Stimulated activated CD8-positive, alpha-beta memory T cell treated with anti-CD3 and anti-CD28 coated beads, Interleukin-7, amount 100 ng/mL, for 4 hours (primary cell): ENCODE measurements at places on chromosomes 11 and 22.

DNA sequence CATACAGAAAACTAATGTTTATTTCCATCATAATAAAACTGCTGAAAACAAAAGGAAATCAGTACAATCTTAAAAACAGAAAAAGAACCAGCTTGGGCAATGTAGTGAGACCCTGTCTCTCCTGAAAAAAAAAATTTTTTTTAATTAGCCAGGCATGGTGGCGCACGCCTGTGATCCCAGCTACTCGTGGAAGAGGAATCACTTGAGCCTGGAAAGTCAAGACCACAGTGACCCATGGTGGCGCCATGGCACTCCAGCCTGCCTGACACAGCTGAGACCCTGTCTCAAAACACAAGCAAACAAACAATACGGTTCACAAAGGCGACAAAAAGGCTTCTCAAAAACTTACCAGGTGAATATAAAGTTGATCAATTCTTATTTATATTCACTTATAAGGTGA is 289.7 kb downstream of the BRD1 start:
- DNase-seq = no peak

GRCh38 chr11:67731583-67731982 is 57.2 kb upstream of the ALDH3B2 start:
- DNase-seq = no peak

DNA sequence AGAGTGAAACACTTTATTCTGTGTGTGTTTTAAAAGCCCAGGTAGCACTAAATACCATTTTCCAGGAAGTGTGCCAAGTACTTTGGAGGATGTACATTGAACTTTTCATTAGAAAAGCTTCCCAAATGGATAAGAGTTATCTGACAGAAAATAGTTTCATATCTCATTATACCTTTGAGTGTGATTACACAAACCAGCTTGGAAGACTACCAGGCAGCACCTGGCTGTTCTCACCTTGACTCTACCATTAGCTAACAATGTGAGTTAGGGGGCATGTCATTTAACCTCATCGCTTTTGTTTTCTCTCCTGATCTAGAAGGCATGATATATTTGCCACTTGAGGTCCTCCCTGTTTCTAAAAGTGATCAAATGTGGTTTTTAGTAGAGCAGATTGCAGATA is 50.2 kb downstream of the GRM5 start:
- DNase-seq = no peak

- DNase-seq = no peak
Measured at GRCh38 chr11:133911171-133911570, 45.6 kb downstream of the IGSF9B start.

GRCh38 chr11:83054001-83054400 is 17.7 kb downstream of the RAB30 start:
- no peak for DNase-seq

- DNase-seq = no peak
Measured at GRCh38 chr11:16448123-16448717, 91.9 kb upstream of the SOX6 start.

GRCh38 chr11:30585892-30586250 is 282 bp downstream of the MPPED2 start:
- DNase-seq = no peak

DNA sequence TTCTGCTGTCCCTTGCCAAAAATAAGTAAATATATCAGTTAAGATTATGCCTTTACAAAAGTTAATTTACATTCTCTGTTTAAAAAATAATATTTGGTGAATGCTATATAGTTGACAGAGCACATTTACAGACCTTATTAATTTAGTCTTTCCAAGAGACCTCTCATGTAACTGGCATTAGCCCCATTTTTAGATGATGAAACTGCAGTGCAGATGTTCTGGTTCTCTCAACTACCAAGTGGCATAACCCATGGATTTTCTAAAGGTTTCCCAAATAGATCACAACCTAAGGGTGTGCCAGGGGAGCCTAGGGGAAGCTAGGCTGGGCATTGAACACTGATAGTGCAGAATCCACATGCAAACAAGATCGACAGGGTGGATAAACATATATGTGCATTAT is 88.5 kb downstream of the RNF169 start:
- DNase-seq = no peak

DNA sequence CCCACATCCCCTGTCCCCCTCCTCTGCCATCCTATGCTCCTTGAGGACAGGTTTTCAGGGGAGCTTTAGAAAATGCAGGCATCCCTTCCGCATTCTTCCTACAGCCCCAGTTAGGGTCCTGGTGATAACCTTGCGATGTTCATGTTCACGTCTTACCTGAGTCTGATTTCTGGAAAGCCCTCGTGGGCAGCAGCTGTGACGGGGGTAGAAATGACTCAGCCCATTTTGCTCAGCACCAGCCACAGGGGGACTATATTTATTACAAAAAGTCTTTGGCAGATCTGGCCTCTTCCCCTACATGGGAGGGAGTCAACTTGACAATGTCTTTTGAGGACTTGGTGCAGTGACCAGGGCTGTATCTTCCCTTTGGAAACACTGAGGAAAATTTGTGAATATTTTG is 12.3 kb downstream of the PKNOX2 start:
- DNase-seq = no peak

DNA sequence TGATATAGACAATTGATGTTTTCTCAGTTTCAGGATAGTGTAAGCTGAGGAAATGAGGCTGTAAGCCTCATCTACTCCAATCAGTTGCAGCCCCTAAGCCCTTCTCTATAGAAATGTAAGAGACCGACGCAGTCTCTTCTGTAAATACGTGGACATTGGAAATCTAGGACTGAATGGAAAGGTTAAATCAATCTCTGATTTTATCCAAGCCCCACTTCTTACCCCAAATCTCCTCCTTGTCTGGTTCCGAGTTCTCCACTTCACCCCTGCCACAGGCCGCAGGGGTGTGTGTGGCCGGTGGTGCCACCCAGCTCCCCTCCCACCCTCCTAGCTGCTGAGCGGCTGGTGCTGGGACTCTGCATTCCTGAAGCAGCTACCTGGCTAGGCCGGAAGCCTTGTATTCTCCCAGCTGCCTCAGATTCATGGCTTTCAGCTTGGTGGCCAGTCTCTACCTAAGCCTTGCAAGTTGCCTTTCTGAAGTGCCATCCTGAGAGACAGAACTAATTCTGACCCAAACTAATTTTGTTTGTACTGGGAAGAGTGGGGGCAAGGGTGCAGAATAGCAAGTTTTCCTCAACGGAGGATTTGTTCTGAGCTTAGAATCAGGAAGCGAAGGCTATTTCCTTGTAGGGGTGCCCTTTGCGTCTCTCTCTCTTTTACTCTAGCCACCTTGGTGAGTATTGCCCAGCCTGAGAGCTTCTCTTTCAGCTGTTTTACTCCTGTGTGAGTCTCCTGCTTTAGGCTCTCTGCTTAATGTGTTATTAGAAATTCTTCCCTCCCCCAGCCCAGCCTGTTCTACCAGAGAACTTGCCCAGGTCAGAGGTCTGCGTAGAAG is 749 bp downstream of the VWA5A start:
- no peak for DNase-seq

- DNase-seq = no peak
Measured at GRCh38 chr11:96524475-96524874, 134.7 kb downstream of the JRKL start.

DNA sequence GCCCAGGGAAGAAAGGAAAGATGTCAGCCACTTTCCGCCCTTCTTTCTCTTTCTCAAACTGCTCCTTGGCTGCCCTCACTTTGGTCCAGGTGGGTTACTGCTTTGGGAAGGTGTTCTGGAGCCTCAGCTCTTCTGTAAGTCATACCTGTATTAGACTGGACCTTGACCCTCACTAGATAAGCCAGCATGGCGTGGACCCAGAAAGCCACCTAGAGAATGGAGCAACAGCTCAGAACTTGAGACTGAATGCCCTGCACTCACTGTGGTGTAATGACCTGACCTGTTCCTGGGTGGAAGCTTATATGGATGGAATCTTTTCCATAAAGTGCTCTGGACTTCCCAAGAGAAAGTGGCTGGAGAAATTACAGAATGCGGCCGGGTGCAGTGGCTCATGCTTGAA is 15.6 kb downstream of the ACP2 start:
- DNase-seq = no peak

DNA sequence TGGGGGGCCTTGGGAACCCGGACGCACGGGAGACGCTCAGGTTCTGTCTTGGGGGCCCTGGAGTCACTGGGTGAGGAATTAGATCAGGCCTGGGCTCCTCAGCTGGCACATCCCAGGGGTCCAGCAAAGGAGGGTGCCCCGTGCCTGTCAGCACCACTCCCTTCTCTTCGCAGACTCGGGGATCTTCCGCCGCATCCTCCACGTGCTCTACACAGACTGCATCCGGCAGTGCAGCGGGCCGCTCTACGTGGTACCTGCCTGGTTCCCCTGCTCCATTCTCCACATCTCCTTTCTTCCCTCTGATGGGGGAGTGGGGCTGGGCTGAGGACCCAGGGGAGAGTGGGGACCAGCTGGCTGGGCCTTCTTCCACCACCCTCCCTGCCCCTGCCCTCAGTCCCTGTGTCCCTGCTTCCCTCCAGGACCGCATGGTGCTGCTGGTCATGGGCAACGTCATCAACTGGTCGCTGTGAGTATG is 6.7 kb upstream of the TAGLN start:
- DNase-seq = no peak

GRCh38 chr11:128284634-128285033 is 302.7 kb downstream of the ETS1 start:
- DNase-seq = no peak

- DNase-seq = no peak
Measured at GRCh38 chr22:20589614-20590476, 82.4 kb downstream of the MED15 start.

- no peak for DNase-seq
Measured at GRCh38 chr11:64746486-64746885, 2.5 kb upstream of the RASGRP2 start.

DNA sequence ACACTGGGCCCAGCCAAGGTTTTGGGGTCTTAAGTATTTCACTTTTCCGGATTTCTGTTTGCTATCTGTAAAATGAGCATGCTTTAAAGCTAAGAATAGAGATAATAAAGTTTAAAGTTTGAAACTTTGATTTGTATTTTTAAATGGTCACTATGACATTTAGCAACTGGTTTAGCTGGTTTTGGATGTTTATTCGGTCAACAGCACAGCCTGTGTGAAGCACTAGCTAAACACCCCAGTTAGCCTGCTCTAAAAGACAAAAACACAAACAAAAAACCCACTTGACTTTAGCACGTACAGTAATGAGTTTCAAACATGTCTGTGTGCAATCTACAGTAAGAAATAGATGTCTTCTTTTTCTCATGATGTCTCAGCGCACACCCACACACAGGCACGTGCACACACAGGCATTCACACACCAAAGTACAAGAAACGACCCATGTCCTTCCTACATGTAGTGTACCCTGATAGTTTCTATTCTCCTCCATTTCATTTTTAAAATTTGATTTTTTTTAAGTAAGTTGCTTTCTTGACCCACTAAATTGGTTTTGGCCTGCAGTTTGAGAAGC is 29.4 kb downstream of the SLC1A2 start:
- DNase-seq = no peak

- DNase-seq = no peak
Measured at GRCh38 chr11:124179310-124179709, 3.8 kb upstream of the OR10D3 start.

DNA sequence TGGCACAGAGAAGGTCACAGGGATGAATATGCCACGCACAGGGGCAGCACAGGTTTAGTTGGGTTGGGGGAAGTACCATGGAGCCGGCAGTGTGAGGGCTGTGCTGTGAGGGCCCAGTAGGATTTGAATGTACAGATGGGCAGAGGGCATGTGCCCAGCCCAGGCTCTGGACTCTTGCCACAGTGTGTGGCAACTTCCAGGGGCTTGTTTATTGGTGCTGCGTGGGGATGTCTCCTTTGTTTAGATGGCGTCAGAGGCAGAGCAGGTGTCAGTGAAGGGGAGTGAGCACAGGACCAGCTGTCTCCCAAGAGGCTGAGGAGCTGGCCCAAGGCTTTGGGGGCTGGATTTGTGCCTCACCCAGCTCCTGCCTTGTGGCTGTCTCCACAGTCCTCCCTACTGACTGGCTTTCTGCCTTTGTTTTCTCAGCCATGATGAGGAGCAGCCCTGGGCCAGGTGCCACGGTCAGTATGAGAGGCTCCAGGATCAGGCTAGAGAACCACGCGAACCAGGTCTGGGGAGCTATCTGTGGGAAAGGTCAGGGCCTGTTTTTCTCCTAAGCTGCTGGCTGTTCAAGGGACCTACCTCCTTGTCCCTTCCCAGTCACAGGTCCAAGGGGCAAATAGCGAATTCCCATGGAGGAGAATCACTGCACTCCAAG is 21.9 kb downstream of the SUN2 start:
- no peak for DNase-seq

DNA sequence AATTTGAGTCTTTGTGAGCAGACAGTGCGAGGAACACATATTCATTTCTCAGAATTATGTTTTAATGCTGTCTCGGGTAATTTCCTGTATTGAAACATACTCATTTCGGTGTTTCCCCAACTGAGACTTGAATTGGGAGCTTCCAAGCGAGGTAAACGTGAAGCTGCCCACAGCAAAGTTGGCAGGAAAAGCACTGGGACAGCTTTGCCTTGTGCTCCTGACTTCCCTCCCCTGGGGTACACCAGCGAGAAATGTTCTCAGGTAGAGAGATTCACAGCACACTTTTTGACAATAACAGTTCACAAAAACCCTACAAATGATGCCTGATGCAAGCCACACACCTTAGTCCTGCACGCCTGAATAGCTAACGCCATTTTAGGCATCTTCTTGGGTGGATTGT is 3.1 kb downstream of the HTR3B start:
- DNase-seq = no peak

GRCh38 chr11:108009497-108010370 is 1.0 kb downstream of the CUL5 start:
- DNase-seq = no peak
